ENCODE measurements at places on chromosomes 1 and 21.

- no peak for DNase-seq
Measured at GRCh38 chr1:91572044-91572443, 71.4 kb downstream of the CDC7 start.

GRCh38 chr1:181324797-181325616 lies 158.3 kb upstream of the CACNA1E start:
- no peak for DNase-seq

- no peak for DNase-seq
Measured at GRCh38 chr1:19557609-19558051, 72.3 kb upstream of the CAPZB start.

- DNase-seq: no peak
Measured at GRCh38 chr1:159884296-159884695, 15.7 kb downstream of the CFAP45 start.

DNA sequence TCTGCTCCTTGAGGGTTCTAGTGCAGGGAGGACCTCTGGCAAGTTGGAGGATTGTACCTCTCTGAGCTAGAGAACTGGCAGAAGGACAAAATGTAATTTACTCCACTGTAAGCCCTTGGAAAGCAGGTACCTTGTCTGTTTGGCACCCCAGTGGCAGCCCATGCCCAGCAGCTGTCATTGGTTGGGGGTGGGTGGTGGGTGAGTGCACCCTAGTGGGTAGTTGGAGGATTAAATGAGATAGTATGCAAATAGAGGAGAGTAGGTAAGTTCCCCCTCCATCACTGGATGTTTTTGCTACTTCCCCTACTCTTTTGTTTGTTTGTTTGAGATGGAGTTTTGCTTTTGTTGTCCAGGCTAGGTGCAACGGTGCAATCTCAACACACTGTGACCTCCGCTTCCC lies 69.8 kb downstream of the RYR2 start:
- DNase-seq: no peak

- no peak for DNase-seq
Measured at GRCh38 chr1:214165850-214166374, 115.0 kb upstream of the SMYD2 start.

DNA sequence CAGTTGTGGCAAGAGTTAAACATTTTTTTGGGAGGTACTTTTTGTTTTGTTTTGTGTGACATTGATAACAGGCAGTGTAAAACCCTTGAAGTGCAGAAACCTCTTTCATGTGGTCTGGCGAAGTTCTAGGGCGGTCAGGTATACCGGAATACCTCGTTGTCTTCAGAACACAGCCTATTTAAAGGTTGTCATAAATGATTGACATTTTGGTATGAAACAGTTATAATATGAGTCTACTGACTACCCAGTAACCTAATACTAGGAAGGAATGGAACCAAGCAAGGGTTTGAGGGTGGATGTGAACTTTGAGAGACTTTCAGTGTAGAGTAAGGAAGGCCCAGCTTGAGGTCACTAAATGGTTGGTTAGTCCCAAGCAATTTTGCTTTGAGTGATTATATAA lies 40.5 kb downstream of the PATJ start:
- no peak for DNase-seq

GRCh38 chr1:194069831-194070218 lies 883.4 kb upstream of the B3GALT2 start:
- DNase-seq: no peak

DNA sequence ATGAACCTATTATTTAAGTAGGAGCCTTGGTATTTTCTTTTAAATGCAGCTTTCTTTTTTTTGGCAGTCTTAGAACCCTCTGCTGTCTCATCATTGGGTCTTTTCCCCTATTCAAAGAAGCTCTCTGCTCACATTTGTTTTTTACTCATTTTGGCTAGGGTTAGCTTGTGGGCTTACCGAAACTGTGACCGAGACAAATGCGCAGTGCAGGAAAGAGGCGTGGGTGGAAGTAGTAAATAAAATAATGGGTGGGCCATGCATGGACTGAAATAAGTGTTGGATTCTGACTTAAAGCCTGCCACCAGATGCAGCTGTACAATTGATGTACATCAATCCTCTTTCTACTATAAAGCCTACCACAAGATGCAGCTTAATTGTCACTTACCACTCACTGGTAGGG lies 14.7 kb downstream of the XPR1 start:
- DNase-seq: no peak

DNA sequence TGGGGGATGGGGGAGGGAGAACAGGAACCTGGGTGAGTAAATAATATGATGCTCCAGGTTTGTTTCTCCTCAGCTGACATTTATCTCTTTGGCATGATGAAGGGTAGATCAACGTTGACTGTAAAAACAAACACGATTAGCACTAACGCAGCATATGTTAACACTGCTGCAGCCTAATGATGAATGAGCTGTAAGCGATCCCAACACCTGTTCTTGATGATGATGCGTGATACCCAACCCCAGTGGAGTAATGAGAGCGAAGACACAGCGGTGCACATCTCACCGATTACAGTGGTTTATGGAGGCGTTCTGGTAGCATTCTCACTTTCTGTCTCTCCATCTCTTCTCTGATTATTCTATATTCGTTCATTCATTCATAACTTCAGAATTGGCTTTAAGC lies 640.4 kb downstream of the USP25 start:
- DNase-seq: no peak

DNA sequence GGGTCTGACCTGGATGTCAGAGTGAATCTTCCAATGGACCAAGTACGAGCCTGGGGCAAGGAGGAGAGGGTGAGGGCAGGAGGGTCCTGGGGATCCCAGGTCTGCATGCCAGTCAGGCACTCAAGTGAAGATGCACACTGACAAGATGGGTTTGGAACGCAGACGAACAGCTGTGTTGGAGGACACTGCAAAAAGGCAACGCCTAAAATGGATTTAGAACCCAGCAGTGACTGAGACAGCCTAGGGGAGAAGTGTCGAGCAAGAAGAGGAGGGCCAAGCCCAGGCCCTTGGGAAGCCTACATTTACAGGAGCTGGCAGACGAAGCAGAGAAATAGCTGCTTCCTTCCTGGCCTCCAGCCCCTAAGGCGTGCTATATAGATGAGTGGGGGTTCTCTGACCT lies 25.8 kb downstream of the NOL9 start:
- DNase-seq: no peak
